ENCODE measurements at places on chromosomes 12 and 14.
A peak's percentile ranks its signal among the peaks of the same experiment; 100 is the strongest.

DNA sequence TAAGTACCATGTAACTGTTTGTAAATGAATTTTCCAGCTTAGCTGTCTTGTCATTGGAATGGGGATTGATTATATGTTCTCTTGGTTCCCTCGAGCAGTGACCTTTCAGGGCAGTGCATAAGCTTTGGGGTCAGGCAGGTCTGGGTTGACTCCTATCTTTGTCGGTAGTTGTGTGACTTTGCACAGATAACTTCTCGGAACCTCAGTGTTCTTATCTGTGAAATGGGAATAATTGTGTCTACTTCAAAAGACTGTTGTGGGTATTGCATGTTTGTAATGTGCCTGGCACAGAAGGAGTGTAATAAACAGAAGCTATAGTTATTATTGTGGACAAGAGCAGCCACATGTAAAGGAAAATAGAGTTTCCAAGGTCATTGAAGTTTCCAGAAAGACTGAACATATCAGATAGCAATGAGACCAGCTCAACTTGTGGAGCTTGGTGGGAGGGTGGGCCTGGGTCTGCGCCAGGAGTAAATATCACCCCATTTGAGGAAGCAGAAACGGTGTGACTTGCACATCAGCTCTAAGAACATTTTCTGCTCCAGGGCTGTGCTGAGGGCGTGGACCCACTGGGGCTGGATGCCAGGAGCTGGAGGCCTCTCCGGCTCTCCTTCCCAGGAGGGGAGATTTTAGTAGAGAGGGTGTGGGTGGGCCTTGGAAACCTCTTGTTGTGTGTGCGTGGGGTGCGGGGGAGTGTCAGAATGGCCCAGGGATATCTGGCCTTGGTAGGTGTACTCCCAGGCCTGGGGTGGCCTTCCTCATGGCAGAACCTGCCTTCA is 19.7 kb downstream of the FOS start:
- no peak for DNase-seq

DNA sequence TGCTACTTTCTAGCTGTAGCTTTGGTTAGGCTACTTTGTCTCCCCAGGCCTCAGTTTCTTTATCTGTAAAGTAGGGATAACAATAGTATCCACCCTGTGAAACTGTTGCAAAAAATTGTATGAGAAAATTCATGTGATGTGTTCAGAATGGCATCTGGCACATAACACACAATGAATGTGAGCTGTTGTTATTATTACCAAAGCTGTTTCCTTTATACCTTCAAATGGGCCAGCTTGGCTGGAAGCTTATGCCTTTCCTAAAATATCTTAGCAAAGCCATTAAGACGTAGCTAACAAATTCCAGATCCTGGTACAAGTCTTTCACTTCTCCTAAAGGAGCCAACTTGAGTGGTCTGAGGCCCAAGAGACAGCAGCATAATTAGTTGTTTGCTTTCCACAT is 25.2 kb upstream of the MANSC4 start:
- DNase-seq, result no peak

GRCh38 chr12:115998119-115998633 is 279.3 kb downstream of the MED13L start:
- peak; percentile 21 for DNase-seq

DNA sequence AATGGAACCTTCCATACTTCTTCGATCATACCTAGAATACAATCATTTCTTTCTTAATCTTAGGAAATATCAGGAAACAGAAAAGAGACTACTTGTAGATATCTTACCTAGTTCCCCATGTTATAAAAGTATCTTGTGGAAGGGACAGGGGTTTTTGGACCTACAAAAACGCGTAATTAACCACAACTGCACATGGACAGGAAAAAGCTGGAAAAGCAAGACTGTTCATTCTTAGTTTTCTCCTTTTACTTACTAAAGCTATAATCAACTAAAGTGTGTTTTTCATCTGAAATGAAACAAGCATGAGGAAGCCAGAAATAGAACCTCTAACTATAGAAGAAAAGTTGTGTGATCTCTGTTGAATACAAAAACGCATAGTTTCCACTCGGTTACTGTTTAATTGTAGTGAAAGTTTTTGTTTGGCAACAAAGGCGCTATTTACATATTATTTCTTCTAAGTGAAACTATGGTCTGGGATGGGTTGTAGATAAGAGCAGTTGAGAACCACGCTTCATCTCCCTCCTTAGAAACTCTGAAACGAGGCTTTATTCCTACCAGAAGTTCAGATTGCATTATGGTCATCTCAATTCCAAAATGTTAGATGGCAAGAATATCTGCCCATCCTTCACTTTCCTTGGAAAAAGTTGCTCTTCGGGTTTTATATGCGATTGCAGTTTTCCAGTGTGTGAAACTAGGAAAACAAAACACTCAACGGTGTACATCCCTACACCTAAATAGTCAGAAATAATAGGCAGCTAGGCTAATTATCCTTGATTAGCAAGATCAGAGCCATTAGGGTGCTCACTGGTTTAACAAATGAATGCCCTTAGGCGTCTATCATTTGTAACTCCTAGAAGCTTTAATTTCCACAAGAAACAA is 1.1 kb downstream of the BCAT1 start:
- DNase-seq, result no peak

DNA sequence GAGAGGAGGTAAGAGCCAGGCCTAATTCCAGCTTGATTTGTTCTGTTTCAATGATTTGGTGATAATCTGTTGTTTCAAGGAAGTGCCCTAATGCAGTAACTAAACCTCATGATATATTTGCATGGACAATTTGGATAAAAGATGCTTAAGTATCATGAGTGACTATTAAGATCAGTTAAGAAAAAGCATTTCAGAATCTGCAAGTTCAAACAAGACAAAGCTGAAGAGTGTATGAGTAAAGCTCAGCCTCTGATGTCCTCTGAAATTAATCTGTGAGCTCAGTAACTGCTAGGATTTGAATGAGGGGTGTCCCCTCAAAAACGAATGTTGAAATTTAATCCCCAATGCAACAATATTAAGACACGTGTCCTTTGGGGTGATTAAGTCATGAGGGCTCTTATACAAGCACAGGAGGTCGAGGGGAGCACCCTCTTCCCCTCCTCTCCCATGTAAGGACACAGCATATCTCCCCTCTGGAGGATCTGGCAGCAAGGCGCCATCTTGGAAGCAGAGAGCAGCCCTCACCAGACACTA is 949.2 kb downstream of the GALC start:
- no peak for DNase-seq

GRCh38 chr12:64385468-64385867 is 5.1 kb downstream of the C12orf56 start:
- no peak for DNase-seq

GRCh38 chr12:54197431-54197909 is 8.7 kb upstream of the SMUG1 start:
- DNase-seq, result no peak

DNA sequence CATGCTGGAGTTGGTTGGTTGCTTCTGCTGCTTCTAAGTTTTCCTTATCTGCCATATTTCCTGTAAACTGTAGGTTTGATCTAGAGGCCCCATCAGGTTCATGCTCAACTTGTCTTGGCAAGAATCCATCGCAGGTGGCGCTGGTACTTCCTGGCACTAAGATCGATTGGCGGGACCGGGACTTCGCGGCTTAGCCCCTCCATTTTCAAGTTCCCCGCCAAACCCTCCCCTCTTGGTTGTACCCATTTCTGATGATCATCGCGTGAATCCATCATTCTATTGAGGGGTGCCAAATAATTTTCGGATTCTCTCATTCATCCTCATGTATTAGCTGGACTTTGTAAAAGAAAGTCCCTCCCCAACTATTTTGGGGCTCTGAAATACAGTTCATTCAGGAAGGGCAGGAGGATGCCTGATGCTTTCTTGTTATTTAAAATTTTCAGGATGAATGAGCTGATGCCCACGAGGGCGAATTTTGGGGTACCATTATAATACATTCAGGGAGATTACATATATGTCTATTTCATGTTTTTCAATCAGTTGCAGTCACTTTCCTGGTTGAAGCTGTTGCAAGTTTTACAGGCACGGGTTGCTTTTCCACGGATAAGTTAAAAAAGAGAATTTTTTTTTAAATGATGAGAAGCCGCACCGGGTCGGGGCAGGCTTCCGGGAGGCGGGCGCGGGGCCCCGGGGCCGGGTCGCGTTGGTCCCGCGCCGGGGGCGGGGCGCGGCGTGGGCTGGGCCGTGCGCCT is 395 bp upstream of the BRI3BP start:
- DNase-seq, result no peak

- no peak for DNase-seq
Observed at GRCh38 chr14:105168496-105168978, at the start of gene JAG2. Gene JAG2 (minus strand): TSS chr14:105168776. CDS start chr14:105168420, 356 bp downstream.

DNA sequence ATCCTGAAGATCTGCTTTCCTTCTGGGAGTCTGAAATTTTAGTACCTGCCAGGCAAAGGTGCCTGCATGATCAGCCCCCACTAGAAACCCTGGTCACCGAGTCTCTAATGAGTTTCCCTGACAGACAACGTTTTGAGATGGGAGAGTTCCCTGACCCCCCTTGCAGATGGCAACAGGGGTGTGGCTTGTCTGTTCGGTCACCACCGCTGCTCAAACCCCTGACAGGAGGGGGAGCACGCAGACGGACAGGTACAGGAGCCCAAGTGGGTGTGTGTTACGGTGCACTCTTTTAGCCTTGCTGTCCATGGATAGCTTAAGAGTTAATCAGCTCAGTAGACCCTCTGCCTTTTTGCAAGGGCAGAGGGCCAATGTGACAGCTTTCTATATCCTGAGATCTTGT is 19.3 kb upstream of the CDKN3 start:
- no peak for DNase-seq

- DNase-seq, result no peak
Observed at GRCh38 chr12:98127336-98127679, 388.1 kb upstream of the TMPO start.

DNA sequence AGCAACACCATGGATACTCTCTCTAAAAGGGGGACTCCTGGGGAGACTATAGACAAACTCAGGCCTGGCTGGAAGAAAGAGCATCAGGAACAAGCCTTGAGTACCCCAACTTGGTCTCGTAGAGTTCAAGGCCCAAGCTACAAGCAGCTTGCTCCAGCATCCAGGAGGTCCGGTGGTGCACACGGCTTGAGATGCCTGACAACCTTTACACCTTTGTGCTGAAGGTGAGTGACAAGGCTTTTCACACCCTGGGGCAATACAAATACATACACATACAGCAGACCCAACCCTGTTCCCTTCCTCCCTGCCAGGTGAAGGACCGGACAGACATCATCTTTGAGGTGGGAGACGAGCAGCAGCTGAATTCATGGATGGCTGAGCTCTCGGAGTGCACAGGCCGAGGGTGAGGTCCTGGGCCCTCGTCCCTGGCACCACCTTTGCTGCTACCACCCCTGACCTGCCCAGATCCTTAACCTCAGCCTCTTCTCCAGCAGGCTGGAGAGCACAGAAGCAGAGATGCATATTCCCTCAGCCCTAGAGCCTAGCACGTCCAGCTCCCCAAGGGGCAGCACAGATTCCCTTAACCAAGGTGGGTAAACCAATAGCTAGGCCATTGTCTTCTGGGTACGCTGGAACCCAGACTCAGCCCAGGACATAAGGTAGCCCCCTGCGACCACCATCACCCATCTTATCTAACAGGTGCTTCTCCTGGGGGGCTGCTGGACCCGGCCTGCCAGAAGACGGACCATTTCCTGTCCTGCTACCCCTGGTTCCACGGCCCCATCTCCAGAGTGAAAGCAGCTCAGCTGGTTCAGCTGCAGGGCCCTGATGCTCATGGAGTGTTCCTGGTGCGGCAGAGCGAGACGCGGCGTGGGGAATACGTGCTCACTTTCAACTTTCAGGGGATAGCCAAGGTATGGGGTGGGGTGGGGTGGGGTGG is 41.2 kb downstream of the SH2B3 start:
- DNase-seq, result no peak

GRCh38 chr14:33972583-33973081 is 21.8 kb upstream of the EGLN3 start:
- no peak for DNase-seq

DNA sequence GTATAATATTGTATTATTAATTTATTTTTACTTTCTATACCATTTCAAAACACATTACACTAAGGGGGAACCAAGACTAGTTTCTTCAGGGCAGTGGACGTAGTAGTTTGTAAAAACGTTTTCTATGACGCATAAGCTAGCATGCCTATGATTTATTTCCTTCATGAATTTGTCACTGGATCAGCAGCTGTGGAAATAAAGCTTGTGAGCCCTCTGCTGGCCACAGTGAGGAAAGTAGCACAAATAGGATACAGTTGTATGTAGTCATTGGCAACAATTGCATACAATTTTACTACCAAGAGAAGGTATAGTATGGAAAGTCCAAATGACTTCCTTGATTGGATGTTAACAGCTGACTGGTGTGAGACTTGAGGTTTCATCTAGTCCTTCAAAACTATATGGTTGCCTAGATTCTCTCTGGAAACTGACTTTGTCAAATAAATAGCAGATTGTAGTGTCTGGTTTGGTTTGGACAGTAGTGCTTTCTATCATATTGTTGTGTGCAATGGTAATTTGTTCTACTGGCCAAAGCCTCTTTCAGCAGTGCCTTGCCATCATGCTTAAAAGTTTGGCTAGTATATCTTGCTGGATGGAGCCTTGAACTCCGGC is 24.3 kb upstream of the PLEKHD1 start:
- peak; percentile 63 for DNase-seq

DNA sequence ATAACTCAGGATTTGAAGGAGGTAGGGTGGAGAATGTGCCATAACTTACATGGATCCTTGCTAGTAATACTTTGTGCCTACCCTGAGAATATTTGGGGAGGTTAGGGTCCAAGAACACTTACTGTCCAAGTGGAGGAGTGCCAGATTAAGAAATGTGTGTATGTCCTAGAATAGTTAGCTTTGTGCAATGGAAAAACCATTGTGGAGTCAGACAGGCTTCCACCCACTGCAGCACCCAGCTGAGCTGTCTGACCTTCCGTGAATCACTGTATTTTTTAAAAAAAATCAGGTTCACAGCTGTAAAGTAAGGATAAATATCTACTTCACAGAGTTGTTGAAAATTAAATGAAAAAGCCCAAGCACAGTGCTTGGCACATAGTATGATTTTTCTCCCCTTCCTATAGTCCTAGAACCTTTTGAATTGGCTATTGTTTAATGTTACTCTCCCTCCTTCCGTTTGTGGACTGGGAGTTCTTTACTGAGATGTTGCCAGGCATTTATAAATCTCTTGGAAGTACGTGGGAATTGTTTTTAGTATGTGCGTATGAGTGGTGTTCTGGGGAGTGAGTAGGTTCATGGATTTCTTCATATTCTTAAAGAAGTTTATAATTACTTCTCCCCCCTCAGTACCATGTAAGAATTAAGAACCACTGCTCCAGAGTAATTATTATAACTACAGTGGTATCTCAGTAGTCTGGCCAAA is 9.2 kb downstream of the RAB21 start:
- DNase-seq, result no peak

DNA sequence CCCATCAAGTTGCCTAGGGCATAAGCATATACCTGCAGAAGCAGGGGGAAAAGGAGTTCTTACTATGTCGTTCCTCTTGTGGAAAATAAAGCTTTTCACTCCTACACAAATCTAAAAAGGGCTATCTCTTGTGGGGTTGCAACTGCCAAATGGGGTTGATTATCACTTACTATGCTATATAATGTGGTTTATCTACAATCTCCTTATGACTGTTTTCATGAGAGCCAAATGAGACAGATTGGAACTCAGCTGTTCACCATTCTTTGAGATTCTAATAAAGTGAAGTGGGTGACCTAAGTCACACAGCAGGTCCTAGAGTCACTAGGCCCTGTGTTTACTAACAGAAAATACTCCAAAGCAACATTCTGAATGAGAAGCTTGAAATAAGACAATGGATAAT is 47.7 kb downstream of the CIT start:
- DNase-seq, result no peak

- DNase-seq, result no peak
Observed at GRCh38 chr12:131348231-131348630, 362.7 kb upstream of the SFSWAP start.

- no peak for DNase-seq
Observed at GRCh38 chr14:95253039-95253630, 66.6 kb downstream of the CLMN start.

- no peak for DNase-seq
Observed at GRCh38 chr12:5192726-5193125, 149.0 kb downstream of the KCNA5 start.

Data from urinary bladder (tissue), 4 donors.